ENCODE measurements at places on chromosomes 3 and 15. TPM values are rescaled to one million over a fixed set of nuclear protein-coding genes. Genes with fewer than 3 reads are reported as not detected.
A peak's percentile ranks its signal among the peaks of the same experiment; 100 is the strongest.

DNA sequence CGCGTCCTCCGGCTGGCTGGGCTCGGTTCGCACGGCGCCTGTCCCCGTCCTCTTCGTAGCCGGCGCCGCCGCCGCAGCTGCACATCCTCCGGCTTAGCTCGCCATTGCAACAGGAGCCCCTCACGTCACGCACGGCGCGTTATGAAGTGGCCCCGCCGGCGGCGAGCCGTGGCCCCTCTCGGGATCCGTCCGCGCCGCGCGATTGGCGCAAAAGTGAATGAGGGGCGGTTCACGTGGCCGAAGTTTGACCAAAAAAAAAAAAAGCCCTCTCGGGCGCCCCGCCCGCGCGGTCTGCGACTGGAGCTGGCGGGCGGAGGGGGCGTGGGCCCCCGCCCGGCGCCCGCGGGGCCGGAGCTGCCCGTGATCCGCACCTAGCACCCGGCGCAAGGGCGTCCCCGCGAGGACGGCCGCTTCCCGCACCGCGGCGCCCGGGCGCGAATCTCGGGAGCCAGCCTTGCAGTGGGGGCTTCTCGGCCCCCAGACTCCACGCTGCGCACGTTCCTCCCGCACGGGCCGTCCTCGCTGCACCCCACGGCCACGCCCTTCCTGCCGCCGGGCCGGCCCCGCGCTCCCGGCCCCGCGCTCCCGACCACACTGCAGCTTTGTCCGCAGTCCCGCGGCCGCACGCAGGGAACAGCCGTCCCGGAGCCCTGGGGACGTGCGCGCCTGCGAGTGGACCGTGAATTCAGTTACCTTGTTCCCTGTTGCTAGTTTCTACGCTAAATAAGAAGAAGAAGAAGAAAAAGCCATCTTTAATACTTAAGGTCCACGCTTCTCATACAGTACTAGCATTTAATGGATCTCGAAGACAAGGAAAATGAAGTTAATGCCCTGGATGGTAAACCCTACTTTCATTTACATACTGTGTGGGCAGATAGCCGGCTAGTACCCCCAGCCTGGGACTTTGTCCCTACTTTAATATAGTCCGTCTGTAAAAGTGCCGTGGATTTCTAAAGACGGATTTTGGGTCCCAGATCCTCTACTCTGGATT is at the start of gene CHSY1:
Gene CHSY1 (minus strand): TSS at position 219 of the 991 bp plus-strand sequence. CDS start 592 bp downstream, outside the sequence.
- peak; percentile 85 for DNase-seq

The SSUH2 gene
- 5.3 TPM for total RNA-seq

- no peak for DNase-seq
These were observed 51.2 kb upstream of the SAMMSON start for GRCh38 chr3:69948246-69948862.

- DNase-seq = peak; percentile 61
These were observed 41.8 kb downstream of the IFT122 start for GRCh38 chr3:129481766-129482332.

DNA sequence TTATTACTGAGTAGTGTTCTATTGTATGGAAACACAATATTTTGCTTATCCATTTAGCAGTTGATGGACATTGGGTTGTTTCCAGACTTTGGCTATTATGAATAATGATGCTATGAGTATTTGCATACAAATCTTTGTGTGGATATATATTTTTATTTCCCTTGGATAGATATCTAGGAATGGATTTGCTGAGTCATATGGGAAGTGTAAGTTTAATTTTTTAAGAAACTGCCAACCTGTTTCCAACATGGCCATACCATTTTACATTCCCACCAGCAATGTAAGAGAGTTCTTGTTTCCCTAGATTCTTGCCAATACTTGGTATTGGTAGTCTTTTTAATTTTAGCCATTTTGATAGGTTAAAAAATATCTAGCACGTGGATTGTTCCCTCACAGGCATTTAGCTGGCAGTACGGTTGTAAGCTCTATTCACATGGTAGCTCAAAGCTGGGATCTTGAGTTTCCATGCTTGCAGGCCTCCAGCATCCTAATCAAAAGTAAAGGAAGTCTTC is 45.7 kb upstream of the TNIK start:
- no peak for DNase-seq

The CFAP44 gene
- total RNA-seq = 0.66 TPM

DNA sequence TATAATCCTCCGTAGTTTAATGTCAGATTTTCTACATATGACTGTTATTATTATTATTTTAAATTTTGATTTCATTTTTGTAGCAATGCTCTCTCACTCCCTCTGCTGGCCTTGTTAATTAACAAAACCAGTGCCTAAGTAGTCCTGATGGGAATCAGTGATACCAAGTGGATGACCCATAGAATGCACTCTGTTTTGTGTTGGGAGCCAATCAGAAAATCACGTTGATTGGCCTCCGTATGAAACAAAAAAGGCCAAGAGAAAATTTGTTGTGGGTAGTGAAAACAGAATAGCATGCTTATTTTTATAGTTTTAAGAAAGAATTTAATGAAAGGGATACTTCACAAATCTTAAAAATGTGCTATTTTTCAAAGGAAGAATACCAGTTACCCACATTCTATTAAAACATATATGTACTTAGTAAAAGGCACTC is 34.4 kb upstream of the MEIS2 start:
- DNase-seq = no peak

- DNase-seq = no peak
These were observed 37.6 kb downstream of the TMCC1 start for GRCh38 chr3:129855832-129856419.

- no peak for DNase-seq
These were observed 51.9 kb upstream of the CDIN1 start for GRCh38 chr15:36527235-36528162.

DNA sequence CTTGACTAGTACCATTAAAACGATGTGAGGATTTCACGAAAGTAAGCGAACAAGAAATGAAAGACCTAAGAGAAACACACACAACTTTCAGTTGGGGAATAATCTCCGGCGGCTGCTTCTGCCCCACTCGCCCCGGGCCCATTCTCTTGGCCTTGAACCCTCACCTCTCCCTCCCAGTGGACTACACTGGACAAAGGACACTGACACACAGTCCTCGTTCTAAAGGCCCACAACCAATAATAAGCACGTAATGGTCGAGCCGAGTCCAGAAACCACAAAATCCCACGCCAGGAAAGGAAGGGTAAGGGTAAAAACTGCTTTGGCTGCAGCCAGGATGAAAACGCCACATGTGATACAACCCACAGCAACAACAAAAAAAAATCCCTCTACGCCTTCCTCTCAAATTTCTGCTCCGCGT is 469 bp downstream of the ZNF770 start:
- no peak for DNase-seq

GRCh38 chr15:67501177-67501835 is 19.6 kb upstream of the C15orf61 start:
- DNase-seq = no peak

The C3orf70 gene
- 0.79 TPM for total RNA-seq

- DNase-seq = no peak
These were observed 6.8 kb upstream of the RHO start for GRCh38 chr3:129521611-129522010.

The GOLGA8M gene
- 0.70 TPM for total RNA-seq

GRCh38 chr3:12323237-12323636 is 34.4 kb downstream of the PPARG start:
- DNase-seq = no peak

DNA sequence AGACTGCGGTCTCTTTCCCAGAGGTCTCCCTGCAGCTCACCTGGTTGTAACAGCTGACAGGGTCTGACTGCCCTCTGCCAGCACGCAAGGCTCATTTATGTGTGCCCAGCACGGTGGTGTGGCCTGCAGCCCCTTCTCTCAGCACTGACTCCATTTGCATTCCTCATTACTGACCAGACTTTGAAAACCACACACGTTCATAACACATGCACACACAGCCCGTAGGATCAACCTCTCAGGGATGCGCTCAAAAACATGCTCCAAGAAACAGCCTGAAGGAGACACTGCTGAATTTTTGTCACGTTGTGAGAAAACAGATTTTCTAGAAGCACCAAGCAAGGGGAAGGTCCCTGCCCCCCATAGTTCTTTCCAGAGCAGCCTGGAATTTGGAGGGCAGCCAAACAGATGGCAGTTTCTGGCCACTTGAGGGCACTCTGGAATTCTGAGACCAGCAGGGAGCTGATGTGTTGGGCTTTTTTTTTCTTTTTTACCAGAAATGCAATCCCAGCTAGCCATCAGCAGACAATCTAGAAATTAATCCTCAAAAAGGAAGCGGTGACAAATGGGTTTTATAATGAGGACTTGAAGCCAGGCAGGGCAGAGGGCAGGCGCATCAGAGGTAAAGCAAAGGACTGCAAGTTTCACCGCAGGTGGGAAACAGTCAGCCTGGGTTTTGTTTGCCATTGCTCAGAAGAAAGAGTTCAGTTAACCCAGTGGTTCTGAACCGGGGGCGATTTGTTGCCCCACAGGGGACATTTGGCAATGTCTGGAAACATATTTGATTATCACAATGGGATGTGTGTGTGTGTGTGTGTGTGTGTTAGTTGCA is 170.5 kb upstream of the PROK2 start:
- DNase-seq = peak; percentile 88

GRCh38 chr3:97979610-97980009 is 7.4 kb upstream of the RIOX2 start:
- peak; percentile 71 for DNase-seq

Data from endodermal cell (in vitro differentiated cells).